ENCODE measurements at places on chromosomes 2 and 18. TPM values are rescaled to one million over a fixed set of nuclear protein-coding genes. Genes with fewer than 3 reads are reported as not detected.

Gene LYPD1
- total RNA-seq: 29.0 TPM

Gene CEP68
- total RNA-seq: 6.9 TPM

Gene EMX1
- total RNA-seq: not detected

Gene SLC19A3
- 1.1 TPM for total RNA-seq

Gene CIDEA
- not detected for total RNA-seq

Gene MAT2A
- total RNA-seq: 188 TPM

Gene DAPL1
- total RNA-seq: not detected

Gene RBM44
- total RNA-seq: 0.53 TPM

Gene MTHFD2
- 475 TPM for total RNA-seq

Gene SGPP2
- not detected for total RNA-seq

Gene MAP2
- total RNA-seq: 2.9 TPM

Gene GPR45
- total RNA-seq: not detected

Gene HRH4
- not detected for total RNA-seq

Gene UGT1A8
- total RNA-seq: not detected

Gene C2orf80
- not detected for total RNA-seq

Gene HOXD9
- 5.4 TPM for total RNA-seq

Gene CNGA3
- not detected for total RNA-seq

Gene CHMP3
- 62.5 TPM for total RNA-seq

Gene GPR39
- total RNA-seq: 4.0 TPM

Gene RUFY4
- not detected for total RNA-seq
